ENCODE measurements at places on chromosomes 6 and 20. TPM values are rescaled to one million over a fixed set of nuclear protein-coding genes. Genes with fewer than 3 reads are reported as not detected.

The HLA-DQB1 gene
- total RNA-seq, result 21.5 TPM

GRCh38 chr20:18748987-18749386 lies 64.6 kb upstream of the SCP2D1 start:
- DNase-seq, result no peak

The BTN1A1 gene
- total RNA-seq, result not detected

- peak; percentile 98 for DNase-seq
Observed at GRCh38 chr6:11232193-11232769, at the start of gene NEDD9. Gene NEDD9 (minus strand): TSS chr6:11232668. CDS start chr6:11232515, 153 bp downstream.

The TMEM74B gene
- total RNA-seq, result 0.42 TPM

The COL9A3 gene
- 0.42 TPM for total RNA-seq

DNA sequence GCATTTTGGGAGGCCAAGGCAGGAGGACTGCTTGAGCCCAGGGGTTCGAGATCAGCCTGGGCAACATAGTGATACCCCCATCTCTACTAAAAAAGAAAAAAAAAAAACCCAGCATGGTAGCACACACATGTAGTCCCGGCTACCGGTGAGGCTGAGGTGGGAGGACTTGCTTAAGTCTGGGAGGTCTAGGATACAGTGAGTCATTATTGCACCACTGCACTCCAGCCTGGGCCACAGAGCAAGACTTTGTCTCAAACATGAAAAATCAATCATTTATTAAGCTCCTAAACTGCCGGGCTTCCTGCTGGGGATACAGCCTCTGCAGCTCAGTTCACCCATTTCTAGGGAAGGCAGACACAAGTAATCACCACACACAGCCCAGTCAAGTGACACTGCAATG lies 7.3 kb upstream of the USP45 start:
- DNase-seq, result no peak

The TREM2 gene
- 11.0 TPM for total RNA-seq

The HUS1B gene
- 0.77 TPM for total RNA-seq

- DNase-seq, result no peak
Observed at GRCh38 chr20:39812116-39812515, 850.0 kb downstream of the DHX35 start.

The POLR1H gene
- 21.1 TPM for total RNA-seq

- no peak for DNase-seq
Observed at GRCh38 chr20:47328129-47328528, 28.4 kb downstream of the ZMYND8 start.

The SLA2 gene
- 0.64 TPM for total RNA-seq

DNA sequence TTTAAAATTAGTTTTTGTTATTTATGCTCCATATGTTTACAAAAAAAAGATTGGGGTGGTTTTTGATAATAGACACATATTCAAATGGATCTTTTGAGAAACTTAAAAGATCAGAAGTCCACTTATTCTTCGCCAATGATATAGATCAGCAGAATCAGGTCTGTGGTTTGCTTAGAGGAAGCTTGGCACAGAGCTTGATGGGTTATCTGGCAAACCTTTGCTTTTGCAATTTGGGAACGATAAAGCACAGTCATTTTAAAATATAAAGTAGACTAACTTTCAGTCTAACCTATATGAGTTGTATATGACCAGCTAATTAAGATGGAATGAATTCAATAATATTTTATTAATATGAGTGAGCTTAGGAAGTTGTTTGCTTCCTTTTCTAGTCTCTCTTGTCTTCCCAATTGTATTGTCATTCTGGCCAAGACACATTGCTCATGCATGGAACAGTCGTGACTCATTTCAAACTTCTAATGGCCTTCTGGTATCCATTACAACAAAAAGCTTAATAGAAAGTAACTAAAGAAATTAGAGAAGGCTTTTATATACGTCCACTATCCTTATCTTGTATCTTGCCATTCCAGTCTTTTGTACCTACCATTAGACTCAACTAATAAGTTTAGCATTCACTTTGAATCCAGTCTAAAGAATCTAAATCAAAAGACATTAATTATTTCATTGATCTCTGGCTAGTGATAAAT lies 118.7 kb downstream of the TBX18 start:
- no peak for DNase-seq

- DNase-seq, result no peak
Observed at GRCh38 chr20:36827541-36828279, 48.2 kb upstream of the TLDC2 start.

The SMLR1 gene
- total RNA-seq, result not detected

The SMPDL3A gene
- total RNA-seq, result 7.4 TPM

The ACTL10 gene
- 0.93 TPM for total RNA-seq

- DNase-seq, result no peak
Observed at GRCh38 chr6:82371799-82372546, 8.4 kb downstream of the TPBG start.

DNA sequence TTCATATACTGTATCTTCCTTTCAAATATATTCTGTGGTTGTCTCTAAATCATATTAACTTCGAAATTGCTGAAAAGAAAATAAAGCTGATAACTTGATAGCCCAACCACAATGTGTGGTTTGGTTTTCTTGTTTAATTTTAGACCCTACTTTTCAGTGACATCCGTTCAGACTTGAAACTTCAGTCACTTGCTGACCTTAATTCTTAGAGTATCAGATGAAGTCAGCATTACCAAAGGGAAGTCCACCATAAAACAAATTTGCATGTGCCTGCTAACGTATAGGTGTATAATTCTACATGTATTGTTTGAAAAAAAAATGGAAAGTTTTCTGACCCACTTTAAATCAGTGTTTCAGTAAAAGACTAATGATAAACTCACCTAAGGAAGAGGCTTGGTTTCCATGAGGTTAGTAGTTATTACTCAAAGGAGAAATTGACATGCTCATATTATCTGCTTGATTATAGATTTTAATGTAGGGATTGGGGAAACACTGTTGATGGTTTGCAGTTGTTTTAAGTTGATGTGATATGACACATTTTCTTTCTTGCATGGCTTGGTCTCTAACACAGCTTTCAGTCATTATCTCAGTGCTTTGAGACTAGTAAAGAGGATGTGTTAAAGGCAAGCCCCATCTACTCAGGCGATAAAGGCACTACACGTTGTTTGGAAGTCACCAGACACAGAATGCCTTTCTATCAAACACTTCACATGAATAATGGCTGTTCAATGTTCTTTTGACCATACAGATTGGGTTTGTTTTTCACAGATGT lies 5.2 kb upstream of the IL17A start:
- no peak for DNase-seq

DNA sequence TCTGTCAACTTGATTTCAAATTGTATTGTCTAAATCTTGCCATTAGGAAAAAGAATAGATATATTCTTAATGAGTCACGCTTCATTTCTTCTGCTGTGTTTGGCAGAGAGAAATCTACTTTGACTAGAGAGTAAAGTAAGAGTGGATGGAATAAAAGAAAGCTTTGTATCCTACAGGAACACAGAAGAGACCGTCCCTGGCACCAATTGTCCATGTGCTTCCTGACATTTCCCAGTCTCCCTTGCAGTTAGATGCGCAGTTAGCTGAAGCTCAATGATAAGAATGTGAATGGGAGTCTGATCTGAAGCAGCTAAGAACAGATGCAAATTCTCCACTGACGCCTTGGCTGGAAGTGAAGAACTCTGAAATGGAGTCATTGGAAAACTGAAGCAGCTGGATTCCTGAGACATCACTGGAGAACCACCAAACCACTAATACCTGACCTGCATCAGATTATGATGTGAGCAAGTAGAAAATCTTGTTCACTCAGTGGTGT lies 528.2 kb upstream of the MARCKS start:
- no peak for DNase-seq

The MYLK4 gene
- 0.61 TPM for total RNA-seq

DNA sequence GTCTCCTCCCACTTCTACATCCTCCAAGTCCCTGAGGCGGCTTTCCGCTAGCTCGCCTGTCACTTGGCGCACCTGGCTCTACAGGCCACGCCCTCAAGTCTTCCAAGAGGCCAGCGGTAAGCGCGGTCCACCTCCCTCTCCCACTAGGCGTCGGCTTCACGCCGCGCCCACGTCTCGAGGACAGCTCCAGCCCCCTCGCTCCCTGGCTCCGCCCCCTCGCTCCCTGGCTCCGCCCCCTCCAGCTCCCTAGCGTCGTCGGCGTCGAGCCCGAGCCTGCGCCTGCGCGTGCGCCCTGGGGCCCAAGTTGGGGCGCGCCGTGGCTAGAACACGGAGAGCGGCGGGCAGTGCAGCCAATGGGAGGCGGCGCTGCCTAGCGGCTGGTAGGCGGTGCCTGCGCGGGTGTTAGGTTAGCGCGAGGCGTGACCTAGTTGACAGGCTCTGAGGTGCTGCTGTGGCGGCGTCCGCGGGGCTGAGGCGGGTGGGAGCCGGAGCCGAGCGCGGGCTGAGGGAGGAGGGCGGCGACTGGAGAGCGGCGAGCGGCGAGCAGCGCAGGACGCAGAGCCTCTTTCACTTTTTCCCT lies at the start of gene MACROD2:
TSS of gene MACROD2 (plus strand) at position 431 of the 580 bp plus-strand sequence.
- DNase-seq, result peak; percentile 95

- no peak for DNase-seq
Observed at GRCh38 chr20:62924442-62925075, 1.7 kb downstream of the DIDO1 start.

DNA sequence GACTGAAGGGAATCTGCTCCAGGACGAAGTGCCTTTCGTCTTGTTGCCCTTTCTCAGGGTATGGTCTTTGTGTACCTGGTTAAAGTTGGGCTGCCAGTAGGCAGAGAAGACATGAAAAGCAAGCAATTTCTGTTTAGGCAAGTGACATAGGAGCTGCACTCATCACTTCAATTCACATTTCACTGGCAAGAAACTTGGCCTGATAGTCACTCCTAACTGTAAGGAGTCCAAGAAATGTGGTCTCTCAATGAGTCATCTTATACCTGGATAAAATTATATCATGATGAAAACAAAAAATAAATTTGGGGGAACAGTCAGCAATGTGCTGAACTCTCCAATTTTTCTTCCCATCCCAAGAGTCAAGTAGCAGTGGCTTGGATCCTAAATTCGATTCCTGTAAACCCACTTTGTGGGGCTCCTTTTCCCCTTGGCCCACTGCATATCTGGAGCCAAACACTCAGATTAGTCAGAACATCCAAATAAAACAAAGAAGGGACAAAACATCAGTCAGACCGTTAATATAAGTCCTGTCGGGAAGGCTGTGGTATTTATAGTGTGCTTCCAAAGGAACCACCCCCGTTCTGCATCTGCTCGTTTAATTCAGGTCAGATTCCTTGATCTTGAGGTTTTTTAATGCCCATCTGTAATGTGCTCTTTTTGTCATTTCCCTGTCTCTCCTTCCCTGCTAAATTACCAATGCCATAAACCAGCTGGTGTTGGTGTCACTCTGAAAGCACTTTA lies 5.0 kb upstream of the GABRR1 start:
- no peak for DNase-seq

The IMPG1 gene
- total RNA-seq, result not detected

DNA sequence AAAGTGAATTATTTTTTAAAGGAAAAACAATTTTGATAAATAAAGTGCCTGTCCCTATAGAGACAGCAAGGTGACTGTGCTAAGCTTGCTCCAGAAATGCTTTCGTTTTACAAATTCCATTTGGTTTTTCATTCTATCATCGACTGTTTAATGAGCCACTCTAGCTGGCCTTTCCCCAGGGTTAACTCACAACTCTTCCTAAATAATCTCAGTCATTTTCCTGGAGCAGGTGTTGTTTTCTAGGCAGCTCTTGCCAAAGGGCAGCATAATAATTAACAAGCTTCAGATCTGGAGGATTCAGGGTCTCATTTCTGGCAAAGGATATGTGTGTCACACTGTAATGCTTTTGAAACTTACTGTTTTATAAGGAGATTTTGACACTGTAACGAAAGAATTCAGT lies 184.2 kb downstream of the KHDC1L start:
- no peak for DNase-seq

DNA sequence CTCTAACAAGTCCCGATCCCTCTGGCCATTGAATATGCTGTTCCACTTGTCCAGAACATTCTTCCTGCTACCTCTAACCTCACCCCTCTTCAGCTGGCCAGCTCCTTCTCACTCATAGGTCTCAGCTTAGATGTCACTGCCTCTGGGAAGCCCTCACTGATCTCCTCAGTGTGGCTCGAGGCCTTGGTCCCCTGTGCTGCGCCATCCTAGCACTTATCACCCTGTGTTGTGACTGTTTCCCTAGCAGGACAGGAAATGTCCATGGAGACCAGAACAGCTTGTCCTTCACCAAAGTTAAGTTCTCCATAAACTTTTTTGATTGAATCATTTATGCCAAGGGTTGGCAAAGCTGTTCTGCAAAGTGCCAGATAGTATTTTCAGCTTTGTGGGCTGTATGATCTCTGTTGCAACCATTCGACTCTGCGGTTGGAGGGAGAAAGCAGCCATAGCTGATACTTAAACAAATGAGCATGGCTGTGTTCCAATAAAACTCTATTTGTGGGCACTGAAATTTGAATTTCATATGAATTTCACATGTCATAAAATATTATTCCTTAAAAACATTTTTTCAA lies 6.5 kb upstream of the BNIP5 start:
- DNase-seq, result no peak

The MUC21 gene
- total RNA-seq, result not detected

The C6orf15 gene
- total RNA-seq, result not detected

- no peak for DNase-seq
Observed at GRCh38 chr20:35004749-35005462, 49.2 kb downstream of the MYH7B start.

DNA sequence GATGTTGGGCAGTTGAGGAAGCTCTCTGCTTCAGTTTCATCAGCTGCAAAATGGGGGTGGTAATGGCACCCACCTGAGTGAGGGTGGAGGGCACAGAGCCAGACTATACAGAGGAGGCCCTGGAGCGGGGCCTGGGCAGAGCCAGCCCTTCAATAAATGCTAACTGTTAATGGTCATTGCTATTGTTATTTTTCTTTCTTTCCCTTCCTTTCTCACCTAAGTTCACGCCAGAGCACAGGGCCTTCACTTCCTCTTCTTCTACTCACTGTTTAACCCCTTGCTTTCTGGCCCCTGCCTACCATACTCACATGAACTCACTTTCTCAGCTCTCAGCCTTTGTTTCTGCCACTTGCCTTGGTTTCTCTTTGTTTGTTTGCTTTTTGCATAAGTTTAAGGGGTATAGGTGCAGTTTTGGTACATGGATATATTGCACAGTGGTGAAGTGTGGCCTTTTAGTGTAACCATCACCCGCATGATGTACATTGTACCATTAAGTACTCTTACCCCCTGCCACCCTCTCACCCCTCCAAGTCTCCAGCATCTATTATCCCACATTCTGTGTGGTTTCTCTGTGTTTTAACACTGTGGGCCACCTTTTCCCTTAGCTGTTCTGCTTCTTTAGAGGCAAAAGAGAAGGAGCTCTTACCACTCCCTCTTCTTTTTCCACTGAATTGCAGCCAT lies 7.5 kb upstream of the RREB1 start:
- no peak for DNase-seq

GRCh38 chr6:31582230-31582643 lies at the start of gene LTB:
Gene LTB (minus strand): TSS chr6:31582424. CDS start chr6:31582417, 7 bp downstream.
- no peak for DNase-seq

GRCh38 chr20:57294550-57294949 lies 28.1 kb upstream of the BMP7 start:
- DNase-seq, result no peak

The TAAR8 gene
- not detected for total RNA-seq

DNA sequence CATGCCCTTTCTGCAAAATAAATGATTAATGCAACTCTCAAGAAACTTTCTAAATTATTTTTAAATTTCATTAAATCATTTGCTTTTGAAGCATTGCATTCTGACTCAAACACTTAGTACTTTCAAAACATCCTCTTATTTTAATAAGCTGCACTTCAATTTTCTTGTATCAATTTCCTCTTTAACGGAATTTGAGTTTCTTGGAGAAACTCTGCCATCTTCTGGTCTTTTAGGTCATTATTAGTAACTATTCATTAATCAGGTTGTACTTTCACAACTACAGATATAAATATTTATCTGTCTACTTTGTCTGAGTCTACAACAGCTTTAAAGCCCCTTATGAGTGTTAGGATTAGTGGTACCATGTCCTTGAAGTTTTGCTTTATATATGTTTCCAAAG lies 30.2 kb downstream of the TMX4 start:
- DNase-seq, result no peak

The ZC2HC1B gene
- not detected for total RNA-seq

The MCHR2 gene
- not detected for total RNA-seq

All from mesenteric fat pad (tissue), 1 donor.